ENCODE measurements at places on chromosomes 5 and 9. TPM values are rescaled to one million over a fixed set of nuclear protein-coding genes. Genes with fewer than 3 reads are reported as not detected.
A peak's percentile ranks its signal among the peaks of the same experiment; 100 is the strongest.

- DNase-seq: no peak
Measured at GRCh38 chr9:107308461-107308860, 25.4 kb downstream of the RAD23B start.

DNA sequence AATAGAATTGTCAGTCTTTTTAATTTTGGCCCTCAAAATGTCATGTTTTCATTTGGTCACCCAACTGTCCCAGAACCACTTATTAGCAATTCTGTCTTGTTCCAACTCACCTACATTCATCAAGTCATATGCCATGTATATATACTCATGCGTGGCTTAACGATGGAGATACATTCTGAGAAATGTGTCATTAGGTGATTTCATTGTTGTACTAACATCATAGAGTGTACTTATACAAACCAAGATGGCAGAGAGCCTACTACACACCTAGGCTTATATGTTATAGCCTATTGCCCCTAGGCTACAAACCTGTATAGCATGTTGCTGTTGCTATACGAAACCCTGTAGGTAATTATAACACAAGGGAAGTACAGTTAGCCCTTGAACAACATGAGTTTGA, 36.6 kb downstream of the RNF38 start:
- no peak for DNase-seq

DNA sequence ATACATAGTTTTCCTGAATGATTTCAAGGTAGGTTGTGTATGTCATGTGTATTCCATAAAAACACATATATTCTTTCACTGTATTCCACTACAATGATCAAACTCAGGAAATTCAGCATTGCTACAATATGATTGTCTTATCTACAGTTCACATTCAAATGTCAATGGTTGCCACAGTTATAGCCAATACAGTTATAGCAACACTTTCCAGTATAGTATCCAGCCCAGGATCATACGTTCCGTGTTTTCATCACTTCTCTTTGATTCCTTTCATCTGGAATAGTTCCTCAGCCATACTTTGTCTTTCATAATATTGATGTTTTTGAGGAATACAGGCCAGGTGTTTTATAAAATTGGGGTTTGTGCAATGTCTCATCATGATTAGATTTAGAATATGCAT, 9.5 kb downstream of the OR2S2 start:
- no peak for DNase-seq

NEUROG1 gene
- total RNA-seq: 0.41 TPM

DNA sequence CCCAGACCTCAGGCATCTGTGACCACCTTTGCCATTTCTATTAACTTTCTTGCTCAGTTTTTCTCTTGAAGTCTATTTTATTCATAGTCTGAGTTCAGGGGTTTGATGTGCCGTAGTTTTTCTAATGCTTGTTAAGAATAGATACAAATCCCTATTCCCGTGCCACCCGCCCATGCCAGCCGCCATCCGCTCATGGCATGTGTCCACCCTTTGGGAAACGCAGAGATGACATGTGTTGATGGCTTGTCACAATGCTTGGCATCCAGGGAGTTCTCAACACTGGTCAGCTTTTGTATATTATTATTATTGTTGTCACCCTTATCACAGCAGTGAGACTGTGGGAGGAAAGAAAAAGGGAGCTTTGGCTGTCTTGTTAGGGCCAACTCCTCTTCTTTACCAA, 17.3 kb upstream of the ANGPTL2 start:
- DNase-seq: no peak

GRCh38 chr5:22249209-22249729, 603.9 kb downstream of the CDH12 start:
- no peak for DNase-seq

PCYOX1L gene
- total RNA-seq: 11.0 TPM

DNA sequence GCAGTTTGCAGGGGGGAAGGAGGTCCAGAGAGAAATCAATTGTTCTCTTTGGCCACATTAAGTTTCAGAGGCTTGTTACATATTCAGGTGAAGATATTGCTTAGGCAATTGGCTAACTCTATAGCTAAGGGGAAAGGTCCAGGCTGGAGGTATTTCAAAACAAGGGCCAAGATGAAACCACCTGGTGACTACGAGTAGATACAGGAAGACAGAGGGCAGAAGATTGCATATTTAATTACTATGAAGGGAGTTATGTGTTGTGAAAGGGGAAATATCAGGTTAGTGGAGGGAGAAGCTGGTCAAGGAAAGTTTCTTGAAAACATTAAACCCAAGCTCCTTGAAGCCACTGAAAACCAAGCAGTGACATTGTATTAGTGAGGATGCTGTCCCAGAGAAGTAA, 1.9 kb upstream of the RAD23B start:
- no peak for DNase-seq

- peak; percentile 66 for DNase-seq
Measured at GRCh38 chr5:171311322-171312077, 2.5 kb downstream of the TLX3 start.

- DNase-seq: no peak
Measured at GRCh38 chr5:123085638-123086286, 3.3 kb upstream of the PRDM6 start.

DNA sequence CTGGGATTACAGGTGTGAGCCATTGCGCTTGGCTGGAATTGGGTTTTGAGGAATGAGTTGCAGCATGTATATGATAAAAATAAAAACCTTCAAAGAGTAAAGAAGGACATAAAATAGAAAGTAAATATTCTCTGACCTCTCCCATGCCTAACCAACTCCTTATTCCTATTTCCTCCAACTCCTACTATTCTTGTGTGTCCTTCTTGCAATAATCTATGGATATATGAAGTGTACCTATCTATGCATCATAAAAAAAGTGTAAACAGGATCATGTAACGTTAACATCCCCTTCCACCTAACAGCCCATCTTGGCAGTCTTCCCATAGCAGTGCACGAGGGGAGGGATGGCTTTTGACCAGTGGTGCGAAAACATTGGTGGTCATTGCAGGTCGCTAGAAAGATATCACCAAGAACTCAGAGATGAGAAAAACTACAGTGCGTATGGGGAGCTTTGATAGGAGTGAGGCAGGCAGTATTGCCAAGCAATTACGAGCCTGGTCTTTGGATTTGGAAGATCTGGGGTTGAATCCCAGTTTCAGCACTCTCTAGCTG, 69.9 kb downstream of the PPARGC1B start:
- no peak for DNase-seq

DTWD2 gene
- 11.8 TPM for total RNA-seq

CARD6 gene
- 0.82 TPM for total RNA-seq

DNA sequence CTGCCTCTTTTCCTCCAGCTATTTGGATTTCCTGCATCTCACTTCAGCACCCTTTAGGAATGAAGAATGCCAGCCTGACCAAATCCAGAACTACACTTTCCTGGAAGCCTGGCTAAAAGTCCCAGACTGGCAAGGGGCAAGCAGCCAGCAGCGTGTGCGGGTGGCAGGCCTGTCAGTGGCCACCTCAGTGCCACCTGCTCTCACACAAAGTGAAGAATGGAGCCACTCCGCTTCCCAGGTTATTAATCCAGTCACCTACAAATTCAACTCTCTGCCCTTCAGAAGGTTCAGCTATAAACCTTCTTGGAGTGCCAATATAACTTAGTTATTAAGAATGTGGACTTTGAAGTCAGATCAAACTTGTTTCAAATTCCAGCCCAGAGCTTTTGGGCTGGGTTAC, 6.7 kb upstream of the ALDOB start:
- DNase-seq: no peak

NR5A1 gene
- not detected for total RNA-seq

DNA sequence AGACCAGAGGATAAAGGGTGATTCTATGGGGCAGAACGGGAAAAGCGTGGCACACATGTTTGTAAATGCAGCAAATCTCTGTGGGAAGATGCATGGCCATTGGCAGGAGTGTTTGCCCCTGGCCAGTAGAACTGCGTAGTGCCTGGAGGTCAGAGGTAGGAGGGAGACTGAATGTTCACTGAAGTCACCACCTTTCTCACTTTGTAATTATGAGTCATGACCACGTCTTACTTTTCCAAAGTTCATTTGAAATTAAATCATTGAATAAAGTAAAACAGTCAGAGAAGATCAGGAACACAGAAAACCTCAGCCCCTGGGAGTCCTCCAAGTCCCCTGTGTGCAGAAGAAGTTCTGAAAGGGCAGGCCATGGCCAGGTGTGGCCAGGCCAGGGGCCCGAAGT, 4.6 kb downstream of the PTGES start:
- DNase-seq: no peak

DNA sequence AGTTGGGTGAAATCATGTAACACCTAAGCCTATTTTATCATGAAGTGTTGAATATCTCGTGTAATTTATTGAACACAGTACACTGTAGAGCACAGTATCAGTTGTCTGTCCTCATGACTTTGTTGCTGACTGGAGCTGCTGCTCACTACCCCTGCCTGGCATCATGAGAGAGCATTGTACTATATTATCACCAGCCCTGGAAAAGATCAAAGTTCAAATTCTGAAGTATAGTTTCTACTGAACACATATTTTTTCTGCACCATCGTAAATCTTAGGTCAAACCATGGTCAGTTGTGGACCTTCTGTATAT, 169.3 kb upstream of the RAI14 start:
- DNase-seq: no peak

MARVELD2 gene
- total RNA-seq: 0.41 TPM

- no peak for DNase-seq
Measured at GRCh38 chr9:112011051-112011620, 114.5 kb downstream of the UGCG start.

- peak; percentile 80 for DNase-seq
Measured at GRCh38 chr9:136799854-136800657, 3.9 kb downstream of the CCDC183 start.

GRCh38 chr5:32600054-32600622, 14.8 kb downstream of the SUB1 start:
- DNase-seq: no peak

Measured in frontal cortex (tissue), 4 donors.